Stimulated activated naive CD8-positive, alpha-beta T cell treated with anti-CD3 and anti-CD28 coated beads, Interleukin-15, Interleukin-2, amounts not matched to agents 100 U/mL and 50 U/mL, for 24 hours (primary cell): ENCODE measurements at places on chromosomes 16 and 17.

DNA sequence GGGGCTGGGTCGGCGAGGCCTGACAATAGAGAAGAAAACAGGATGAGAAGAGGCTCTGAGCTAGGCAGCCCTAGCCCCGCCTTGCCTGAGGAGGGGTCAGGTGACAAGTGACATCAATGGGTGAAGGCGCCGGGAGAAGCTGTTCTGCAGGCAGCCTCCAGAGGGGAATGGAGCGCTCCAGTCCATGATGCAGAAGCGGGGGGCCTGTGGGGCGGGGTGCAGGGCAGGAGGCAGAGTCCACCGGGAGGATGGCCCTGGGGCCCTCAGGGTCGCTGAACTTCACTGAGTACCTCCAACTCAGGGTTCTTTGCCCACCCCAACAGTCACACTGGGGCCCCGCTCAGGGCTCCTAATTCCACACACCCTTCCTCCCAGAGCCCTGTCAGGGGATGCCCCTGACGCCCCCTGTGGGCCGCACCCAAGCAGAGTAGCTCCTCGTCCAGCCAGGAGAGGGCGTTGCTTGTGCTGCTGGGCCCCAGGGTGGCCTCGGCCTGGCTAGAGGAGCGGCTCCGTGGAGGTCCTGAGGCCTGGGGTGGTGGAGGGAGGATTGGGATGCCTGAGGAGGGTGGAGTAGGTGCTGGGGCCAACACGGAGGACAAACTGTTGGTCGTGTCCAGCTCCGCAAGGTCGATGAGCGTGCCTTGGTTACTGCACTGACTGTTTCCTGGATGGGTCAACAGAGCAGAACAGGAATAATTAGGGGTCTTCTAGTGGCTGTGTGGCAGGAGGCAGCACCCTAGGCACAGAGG is 20.8 kb downstream of the GGA3 start:
- DNase-seq: peak; percentile 66

DNA sequence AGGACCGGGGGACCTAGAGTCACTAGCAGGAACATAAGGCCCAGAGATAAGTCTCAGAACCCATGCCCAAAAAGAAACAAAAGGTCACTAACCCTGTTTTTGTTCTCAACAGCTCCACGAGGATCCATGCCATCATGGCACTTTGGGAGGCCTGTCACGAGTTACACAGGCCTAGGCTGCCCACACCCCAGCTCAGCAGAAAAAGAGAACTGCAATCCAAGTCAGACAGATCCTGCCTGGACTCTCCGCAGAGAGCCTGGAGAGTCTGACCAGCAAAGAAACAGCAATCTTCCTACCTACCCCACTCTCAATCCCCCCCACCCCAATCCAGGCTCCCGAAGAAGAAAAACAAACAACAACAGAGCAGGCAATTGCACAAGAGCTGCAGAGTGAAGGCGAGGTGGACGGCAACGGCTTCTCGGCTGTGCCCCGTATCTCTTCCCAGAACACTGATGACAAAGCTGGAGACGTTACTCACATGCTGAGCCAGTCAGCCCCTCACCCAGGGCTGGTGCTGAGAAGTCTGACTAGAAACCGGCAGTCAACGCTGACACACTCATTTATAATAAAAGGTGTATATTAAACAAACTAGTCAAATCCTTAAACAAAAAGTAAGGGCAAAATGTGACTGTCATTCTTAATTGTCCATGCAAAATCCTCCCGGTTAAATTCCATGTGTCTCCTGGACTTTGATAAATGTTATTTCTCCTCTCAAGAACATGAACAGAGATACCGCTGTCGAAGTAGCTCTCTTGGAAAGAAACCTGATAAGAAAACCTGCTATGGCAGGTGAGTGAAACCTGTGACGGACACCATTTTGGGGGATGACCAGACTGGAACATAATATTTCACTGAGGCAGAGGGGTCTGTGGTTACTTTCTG is 89.3 kb downstream of the SMG6 start:
- DNase-seq: no peak

- DNase-seq: no peak
Measured at GRCh38 chr17:79771276-79771675, 6.7 kb upstream of the CBX2 start.

GRCh38 chr17:53017227-53017626 is 805.5 kb upstream of the KIF2B start:
- no peak for DNase-seq

DNA sequence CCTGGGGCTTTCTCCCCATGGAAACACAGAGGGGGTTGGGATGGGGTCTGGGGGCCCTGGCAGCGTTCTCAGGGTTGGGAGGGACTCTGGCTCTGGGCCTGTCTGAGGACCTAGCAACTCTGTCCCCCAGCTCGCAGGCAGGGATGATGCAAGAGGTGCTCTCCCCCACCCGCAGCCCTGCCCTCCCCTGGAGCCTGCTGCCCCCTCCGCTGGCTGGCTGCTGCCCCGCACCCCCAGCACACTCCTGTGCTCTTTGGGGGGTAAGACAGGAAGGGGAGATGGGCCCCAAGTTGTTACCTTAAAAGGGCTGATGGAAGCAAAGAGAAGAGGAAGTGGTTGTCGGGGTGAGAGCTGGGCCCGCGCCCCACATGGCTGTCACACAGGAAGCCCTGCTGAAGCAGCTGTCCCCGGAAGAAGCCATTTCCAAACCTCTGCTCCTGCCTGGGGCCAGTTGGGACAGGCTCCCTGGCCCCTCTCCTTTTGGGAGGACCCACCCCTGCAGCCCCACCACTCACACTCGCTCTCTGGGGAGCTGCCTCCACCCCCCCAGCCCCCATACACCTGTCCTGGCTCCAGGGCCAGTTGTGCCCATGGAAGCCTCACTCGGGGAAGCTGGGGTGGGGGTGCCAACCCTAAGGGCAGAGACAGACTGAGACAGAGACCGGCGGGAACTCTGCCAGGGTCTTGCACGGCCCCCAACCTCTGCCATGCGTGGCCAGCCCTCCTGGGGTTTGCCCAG is 2.5 kb downstream of the CORO1A start:
- peak; percentile 88 for DNase-seq
